ENCODE measurements at places on chromosomes 3 and 15.

DNA sequence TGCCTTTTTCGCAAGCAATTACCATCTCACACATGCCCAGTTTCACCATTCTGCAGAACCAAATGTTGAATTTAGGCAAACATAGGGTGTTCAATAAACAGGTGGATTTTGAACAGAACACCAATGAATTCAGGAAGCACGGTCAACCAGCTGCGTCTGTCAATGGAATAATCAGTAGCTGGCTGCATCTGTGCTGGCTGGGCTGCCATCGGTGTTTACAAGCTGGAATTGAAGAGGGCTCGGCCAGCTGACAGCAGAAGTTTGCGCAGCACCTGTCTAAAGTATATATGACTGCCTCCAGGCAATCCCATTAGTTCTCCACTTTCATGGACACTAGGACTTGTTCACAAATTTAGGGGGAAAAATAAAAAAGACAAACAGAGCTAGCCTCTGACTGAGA, 996.4 kb upstream of the CFAP20DC start:
- DNase-seq = no peak

- peak; percentile 57 for DNase-seq
Measured at GRCh38 chr15:74782259-74783071, 585 bp downstream of the CSK start.

DNA sequence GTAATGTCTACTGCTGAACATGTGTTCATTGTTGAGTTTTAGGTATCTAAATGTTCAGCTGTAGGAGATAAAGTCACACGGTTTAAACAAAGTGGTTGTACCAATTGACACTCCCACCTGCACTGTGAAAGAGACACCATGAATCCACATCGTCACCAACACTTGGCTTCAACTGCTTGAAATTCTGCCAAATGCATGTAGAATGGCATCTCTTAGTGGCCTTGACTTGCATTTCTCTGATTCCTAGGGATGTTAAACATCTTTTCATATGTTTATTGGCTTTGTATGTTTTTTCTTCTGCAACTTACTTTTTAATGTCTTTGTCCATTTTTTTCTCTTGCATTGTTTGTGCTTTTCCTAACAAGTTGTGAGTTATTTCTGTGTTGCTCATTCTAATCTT, 43.4 kb downstream of the RPLP1 start:
- no peak for DNase-seq

- peak; percentile 47 for DNase-seq
Measured at GRCh38 chr15:39624806-39625205, 43.9 kb downstream of the THBS1 start.

DNA sequence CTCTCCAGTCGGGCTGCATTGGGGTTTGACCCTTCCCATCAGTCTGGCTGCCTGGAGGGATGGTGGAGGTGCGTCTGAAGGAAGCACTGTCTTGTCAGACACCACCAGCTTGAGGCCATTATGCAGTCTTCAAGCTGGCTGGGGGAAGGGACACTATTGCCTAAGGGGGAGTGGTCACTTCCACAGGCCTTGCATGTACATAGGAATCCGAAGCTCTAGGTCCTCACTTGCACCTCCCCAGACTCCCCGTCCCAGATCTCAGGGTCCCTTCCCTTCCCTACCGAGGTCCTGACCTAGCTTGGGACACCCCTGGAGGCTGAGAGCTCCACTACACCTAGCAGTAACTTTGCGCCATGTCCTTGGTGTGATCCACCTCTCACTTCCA, 48.6 kb upstream of the KLF13 start:
- DNase-seq = no peak

- DNase-seq = no peak
Measured at GRCh38 chr3:127676921-127677351, 4.2 kb downstream of the ABTB1 start.

DNA sequence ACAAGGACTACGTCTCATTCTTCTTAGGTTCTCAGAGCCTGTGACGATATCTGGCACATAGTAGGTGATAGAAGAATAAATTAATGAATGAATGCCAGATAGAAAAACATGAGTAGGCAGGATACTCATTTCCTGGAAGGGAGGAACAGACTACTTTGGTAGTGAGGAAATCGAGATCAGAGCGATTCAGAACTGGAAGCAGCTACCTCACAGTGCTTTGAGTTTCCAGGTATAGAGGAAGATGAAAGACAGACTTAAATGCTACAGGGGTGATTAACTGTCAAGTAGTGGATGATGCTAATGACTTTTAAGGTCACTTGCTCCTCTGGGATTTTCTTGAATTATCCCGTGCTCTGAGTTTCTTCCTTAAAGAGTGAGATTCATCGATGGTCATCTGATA, 951.5 kb upstream of the CFAP20DC start:
- DNase-seq = no peak

GRCh38 chr3:172658344-172659245, 52.3 kb downstream of the NCEH1 start:
- DNase-seq = no peak

GRCh38 chr3:77373619-77374018, 333.7 kb downstream of the ROBO2 start:
- DNase-seq = no peak

DNA sequence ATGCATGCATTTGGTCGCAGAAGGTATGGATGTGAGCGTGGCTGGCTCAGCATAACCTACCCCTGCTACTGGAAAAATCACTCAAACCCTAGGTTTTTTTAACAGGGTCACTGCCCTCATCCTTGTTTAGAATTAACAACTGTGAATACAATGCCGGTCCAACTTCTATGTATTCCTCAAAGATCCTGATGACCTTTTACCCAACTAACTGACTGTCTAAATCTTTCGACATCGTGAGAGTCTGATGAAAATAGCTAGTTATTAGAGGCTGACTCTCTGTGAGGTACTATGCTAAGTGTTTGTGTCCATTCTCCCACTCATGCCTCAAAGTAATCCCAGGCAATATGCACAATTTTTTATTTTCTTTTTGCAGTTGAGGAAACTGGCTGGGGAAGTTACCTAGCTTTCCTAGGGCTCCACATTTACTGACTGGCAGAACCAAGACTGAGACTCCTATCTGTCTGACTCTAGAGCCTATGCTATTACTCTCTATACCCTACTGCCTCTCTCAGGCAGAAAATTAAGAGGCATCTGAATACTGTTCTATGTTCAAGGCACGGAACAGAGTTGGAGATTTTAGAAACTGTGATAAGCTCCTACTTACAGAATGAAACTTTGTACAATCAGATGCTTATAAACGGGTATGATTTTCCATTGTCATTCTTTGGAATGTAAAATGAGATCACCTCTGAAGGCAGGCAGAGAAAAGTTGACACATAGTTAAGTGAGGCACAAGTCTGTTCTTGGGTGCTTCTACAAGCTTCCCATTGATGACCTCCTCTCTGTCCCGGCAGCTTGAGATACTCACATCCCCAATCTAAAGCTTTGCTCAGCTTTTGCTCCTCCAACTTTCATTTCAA, 56.4 kb downstream of the FILIP1L start:
- no peak for DNase-seq

GRCh38 chr3:183244219-183244618, 8.8 kb upstream of the B3GNT5 start:
- DNase-seq = no peak

GRCh38 chr3:149442851-149443544, 31.5 kb upstream of the TM4SF4 start:
- DNase-seq = no peak

- DNase-seq = no peak
Measured at GRCh38 chr3:64176461-64176996, 48.7 kb downstream of the PRICKLE2 start.

DNA sequence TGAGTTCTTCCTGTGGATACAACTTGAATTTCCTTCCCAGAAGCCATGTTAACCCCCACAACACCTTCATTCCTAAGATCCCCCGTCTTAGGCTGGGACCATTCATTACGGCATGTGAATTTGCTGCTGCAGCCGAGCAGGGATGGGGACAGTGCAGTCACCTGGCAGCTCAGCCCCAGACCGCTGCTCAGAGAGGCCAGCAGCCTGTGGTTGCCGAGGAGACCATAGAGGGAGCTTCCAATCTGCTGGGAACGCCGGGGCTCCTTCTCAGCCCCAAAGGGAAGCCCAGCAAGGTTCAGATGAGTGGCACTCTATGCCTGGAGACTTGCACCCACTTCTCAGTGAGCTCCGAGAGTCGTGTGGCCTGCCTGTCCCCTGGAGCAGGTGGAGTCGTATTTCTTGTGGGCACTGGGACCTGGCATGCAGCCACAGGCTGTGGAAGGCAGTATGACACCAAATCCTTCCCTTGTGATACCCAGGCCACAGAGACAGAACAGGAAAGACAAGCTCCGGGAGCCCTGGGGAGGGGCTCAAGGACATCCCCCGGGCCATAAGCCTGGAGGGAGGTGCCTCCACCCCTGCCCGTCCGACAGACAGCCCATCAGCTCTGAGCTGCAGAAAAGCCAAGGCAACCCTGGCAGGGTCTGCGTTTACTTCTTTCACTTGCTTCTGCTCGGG, 167.3 kb downstream of the FAM43A start:
- DNase-seq = no peak

- DNase-seq = no peak
Measured at GRCh38 chr3:105845488-105845887, 23.3 kb downstream of the CBLB start.

DNA sequence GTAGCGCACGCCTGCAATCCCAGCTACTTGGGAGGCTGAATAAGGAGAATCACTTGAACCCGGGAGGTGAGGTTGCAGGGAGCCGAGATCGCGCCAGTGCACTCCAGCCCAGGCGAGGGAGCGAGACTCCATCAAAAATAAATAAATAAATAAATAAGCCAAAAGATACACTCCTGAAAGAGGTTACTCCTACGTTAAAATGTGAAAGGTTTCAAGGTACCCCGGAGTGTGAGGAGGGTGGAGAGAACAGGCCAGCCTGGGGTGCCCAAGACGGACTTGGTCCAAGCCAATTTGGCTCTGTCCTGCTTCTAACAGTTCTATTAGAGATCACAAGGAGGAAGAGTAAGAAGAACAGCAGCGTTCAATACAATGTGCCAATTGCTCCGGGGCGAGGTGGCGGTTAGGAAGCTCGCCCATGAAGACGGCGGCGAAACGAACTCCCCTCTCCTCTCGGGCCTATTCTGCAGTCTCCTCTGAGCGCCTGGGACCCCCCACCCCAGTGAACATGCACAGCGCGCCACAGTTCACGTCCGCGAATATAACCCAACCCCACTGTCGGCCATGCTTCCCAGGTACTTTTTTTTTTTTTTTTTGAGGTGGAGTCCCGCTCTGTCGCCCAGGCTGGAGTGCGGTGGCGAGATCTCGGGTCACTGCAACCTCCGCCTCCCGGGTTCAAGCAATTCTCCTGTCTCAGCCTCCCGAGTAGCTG, 942 bp downstream of the ELP6 start:
- DNase-seq = no peak

- no peak for DNase-seq
Measured at GRCh38 chr3:153640689-153641665, 479.0 kb downstream of the RAP2B start.

DNA sequence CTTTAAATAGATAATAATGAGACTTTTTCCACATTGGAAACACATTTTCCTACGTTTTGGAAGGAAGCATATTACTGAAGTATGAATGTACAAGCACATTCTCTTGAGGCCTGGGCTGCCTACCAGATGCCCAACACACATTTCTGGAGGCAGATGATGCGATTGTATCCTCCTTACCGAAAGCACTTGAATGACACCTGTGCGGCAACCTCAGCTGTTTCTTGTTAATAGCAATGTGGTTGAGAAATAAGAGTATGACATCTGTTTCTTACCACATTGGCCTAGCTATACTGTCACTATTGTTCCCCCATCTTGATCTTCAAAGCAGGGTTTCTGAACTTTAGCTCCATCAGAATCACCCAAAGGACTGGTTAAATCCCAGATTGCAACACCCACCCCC, 84.8 kb downstream of the ARPP21 start:
- DNase-seq = no peak

DNA sequence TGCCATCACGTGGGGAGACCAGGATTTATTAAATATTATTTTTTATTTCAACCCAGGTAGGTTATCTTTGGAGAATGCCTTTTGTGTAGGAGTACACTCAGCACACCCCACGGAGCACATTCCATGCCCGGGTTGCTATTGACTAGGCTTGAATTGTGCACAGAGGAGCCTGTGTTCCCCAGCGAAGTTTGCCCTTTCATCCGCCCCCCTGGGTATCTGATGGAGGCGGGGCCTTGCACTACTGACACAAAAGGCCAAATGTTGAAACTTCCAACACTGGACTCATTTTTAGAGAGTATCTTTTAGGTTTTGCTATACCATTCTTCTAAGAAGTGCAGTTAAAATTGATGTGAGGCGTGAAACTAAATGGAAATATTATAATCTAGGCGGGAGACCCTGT, 39.3 kb upstream of the PPP4R2 start:
- no peak for DNase-seq

DNA sequence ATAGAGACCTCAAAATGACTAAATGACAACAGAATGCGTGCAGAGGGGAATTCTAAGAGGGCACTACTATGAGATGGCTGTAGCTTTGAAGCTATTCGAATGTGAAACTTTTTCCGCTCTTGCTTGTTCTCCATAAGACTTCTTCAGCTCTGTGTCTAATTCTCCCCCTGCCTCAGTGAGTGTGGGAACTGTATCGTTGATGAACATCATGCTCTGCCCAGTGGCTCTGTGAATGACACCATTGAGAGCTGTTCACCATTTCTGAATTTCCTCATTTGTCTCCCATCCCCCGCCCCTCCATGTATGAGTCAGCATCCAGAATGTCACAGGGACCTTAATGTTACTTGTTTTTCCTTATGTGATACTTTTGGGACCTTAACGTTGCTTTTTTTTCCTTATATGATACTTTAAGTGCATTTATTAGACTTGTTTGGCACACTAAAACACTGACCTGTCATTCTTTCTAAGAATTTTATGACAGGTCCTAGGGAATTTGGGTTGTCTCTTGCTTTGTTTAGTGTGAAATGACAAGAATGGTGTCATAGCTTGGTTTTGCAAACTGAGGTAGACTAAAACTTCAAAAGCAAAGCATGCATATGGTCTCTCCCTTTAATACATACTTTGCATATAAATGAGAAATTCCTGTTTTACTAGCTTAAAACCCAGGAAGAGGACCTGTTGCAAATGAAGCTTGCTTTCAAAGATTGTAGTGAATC, 99.6 kb downstream of the FNDC3B start:
- peak; percentile 32 for DNase-seq

All from activated CD4-positive, alpha-beta T cell treated with anti-CD3 and anti-CD28 coated beads, Interleukin-2, amount 50 U/mL, for 4 hours (primary cell).